ENCODE measurements at places on chromosomes 7 and 10. TPM values are rescaled to one million over a fixed set of nuclear protein-coding genes. Genes with fewer than 3 reads are reported as not detected.
A peak's percentile ranks its signal among the peaks of the same experiment; 100 is the strongest.

Gene NPFFR1
- 0.06 TPM for total RNA-seq

Gene LDB1
- total RNA-seq, result 92.2 TPM

Gene CCL24
- 6.9 TPM for total RNA-seq

Gene SFRP5
- total RNA-seq, result 23.0 TPM

DNA sequence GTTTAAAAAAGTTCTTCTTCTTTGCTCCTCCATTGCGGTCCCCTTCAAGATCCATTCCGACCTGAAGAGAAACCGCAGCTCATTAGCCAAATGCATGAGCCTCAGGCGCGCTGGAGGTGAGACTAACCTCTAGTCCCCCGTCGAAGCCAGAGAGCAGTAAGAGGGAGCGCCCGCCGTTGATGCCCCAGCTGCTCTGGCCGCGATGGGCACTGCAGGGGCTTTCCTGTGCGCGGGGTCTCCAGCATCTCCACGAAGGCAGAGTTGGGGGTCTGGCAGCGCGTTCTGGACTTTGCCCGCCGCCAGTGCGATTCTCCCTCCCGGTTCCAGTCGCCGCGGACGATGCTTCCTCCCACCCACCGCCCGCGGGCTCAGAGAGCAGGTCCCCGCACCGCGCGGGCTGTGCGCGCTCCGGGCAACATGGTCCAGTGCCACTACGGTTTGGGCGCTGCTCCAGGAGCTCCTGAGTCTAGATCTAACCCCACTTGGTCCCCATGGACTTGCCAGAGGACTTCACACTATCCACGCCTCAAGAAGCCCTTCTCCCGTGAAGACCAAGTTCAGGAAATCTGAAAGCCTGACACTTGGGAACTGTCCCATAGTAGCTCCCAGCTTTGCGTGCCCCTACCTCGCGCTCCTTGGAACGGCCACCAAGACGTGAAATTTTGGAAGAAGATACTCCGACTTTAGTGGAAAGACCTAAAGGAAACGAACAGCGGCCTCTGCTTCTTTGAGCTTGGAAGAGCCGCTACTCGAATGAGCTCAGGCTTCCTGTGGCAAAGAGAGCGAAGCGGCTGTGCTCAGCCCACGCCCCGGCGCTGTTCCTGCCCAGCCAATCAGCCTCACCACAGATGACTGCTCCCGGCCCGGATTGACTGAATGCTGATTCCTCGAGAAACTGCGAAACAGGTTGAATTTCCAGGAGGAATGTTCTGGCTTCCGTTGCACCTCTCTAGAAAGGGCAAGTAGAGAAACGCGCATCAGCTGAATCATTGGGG, at the start of gene ABCB1:
Gene ABCB1 (minus strand): TSS at position 755 of the 995 bp plus-strand sequence. CDS start 700 bp downstream, at position 55.
- peak; percentile 82 for DNase-seq

DNA sequence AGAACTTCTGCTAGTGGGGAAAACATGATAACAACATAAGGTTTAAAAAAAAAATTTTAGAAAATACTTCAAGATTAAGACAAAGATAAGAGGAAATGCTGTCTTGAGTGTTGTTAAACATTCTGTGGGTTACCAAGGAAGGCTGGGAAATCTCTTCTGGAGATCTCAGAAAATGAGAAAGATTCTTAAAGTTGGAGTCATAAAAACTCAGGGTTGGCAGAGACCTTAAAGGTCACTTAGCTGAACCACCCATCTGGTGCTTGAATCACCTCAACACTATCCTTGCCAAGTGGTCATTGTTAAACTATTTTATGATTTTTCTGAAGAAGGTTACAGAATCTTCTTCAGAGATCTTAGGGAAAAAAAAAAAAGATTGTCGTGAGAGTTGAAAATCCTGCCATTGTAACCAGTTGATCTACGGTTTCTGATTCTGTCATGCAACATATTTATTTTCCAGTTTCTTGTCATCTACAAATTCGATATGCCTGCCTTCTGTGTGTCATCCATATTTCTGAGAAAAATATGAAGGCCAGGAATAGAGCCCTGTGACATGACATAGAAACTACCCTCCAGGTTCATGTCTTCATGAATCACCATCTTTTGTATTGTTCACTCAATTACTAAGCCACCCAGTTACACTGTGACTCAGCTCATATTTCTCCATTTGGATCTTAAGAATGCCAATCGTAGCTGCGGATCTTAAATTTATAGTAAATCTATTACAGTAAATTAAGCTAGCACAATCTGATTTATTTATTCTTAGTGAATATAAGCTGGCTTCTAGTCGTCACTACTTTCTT, 179.2 kb downstream of the ST7 start:
- no peak for DNase-seq

DNA sequence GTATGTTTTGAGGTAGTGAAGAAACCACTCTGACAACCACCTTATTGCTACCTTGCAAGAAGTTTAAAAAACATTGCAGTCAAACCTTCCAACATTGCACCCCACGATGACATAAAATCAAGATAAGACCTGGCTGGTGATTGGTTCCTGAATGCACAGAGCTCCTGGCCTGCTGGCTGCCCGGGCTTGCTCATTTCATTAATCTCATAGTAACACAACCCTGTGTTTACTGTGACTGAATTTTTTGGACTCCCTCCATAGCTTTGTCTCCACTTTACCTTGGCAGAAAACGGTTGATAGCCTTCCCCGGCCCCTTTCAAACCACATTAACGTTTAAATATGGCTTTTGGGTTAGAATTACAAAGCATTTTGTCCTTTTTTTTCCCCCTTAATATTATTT, 27.5 kb downstream of the VWA2 start:
- no peak for DNase-seq

DNA sequence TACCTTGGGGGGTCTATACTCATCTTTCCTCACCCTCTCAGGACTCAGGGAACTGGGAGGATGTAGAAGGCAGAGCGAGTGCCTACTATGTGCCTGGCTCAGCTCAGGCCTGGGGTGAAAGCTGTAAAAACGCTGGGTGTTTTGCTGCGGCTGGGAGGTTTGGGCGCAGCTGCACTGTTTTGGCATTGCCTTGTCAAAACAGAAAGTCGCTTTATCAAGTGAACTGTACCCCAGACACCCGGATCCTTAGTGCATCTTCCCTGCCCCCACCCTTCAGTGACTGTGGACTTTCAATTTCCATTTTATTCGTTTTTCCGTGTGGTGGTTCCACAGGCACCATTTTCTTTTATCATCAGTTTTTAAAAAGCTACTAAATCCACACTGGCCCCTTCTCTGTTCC, 86.7 kb upstream of the ZNF716 start:
- DNase-seq, result no peak

GRCh38 chr7:66088861-66089838, 13.5 kb downstream of the ASL start:
- DNase-seq, result no peak

GRCh38 chr7:140509789-140510188, 30.5 kb upstream of the MKRN1 start:
- peak; percentile 85 for DNase-seq

- no peak for DNase-seq
Measured at GRCh38 chr10:114881417-114881816, 56.6 kb upstream of the TRUB1 start.

GRCh38 chr10:60000747-60001146, 94.4 kb upstream of the CCDC6 start:
- DNase-seq, result no peak

GRCh38 chr7:85479918-85480643, 293.2 kb upstream of the SEMA3D start:
- DNase-seq, result no peak

- DNase-seq, result no peak
Measured at GRCh38 chr7:133470-133869, 58.9 kb upstream of the FAM20C start.
